ENCODE measurements at places on chromosomes 3 and 15.

GRCh38 chr3:86814918-86815655, 175.9 kb downstream of the VGLL3 start:
- no peak for DNase-seq

DNA sequence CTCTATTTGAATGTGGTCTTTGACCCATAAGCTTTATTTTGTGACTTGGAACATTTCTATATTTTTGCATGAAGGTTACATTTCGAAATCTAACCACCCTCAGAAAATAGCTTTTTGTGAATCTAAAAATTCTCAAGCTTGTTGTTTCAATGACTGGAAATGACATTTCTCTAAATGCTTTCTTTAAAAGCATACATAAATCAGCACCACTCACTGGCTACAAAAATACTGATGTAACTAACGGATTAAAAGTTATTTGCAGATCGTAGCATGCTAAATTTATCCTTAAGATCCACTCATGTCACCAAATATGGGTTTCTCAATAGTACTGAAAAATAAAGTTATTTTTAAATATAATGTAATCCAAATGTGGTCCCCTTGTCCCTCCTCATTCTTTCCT, 55.2 kb upstream of the ACAN start:
- no peak for DNase-seq

DNA sequence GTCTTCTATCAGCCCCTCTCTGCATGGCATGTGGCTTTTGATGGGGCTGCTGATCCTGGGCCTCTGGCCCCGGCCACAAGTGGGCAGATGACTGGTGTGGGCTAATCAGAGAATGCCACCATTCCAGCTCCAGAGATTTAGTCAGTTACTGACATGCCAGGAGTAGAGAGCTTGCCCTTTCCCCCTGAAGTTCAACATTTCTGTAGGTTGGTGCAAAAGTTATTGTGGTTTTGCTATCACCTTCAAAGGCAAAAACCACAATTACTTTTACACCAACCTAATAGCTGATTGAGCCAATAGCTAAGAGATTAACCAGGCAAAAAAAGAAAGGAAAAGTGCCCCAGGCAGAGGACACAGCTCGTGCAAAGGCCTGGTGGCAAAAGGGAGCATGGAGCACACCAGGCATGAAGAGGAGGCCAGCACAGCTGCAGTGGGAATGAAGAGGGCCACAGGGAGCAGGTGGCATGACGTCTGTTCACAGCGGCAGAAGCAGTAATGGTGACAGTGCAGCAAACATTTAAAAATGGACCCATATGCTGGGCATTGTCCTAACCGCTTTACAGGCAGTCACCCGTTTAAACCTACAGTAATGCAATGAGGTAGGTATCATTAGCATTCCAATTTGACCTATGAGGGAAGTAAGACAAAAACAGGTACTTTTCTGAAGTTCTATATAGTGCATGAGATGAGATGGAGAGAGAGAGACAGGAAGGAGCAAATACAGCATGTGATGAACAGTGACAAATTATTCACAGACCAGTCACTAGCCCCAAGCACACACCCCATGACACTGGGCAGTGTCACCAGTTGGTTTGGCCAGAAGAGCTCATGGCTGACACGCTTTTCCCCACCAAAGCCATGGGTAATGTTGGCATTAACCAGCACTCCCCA, 373.0 kb upstream of the PROK2 start:
- DNase-seq = no peak

DNA sequence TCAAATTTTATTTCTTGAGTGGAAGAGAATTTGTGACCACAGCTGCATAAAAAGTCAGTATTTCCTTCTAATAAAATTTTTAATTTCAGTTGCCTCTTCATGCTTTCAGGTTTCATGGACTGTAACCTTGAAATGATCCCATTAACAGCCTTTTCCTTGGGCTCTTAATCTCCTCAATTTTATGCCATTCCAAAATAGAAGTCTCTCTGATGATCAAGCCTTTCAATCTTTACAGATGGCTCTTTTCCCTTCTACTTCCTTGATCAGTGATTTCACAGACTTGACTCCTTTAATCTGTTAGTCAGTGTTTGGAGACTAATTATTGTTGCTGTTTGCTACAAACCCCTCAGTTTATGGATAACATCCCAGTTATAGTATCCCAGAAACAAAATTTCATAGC, 11.9 kb downstream of the TSC22D2 start:
- DNase-seq = no peak

GRCh38 chr15:67784856-67785430, 40.4 kb upstream of the SKOR1 start:
- no peak for DNase-seq
